ENCODE measurements at places on chromosomes 7 and 10.

DNA sequence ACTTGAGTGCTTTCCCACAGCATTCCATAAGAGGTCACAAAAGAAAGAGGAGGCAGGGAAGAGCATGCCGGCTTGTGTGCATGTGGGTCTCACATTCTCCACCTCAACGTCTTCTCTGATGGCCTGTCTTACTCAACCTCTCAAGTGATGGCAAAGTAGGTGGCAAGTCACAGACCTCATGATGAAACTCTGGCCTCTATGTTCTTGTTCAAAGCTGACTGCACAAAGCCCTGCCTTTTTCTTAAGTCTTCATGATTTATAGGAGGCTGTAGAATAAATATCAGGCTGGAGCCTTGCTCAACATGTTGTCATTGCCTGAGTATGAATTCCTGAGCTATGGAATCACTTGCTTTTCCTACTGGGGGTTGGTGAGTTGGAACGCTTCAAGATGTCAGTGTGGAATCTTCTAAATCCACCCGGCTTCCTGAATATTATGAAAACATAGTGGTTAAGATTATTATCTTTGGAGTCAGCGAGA, 213.6 kb upstream of the INHBA start:
- DNase-seq, result no peak

- no peak for DNase-seq
Observed at GRCh38 chr7:16940776-16941175, 59.0 kb upstream of the AGR3 start.

DNA sequence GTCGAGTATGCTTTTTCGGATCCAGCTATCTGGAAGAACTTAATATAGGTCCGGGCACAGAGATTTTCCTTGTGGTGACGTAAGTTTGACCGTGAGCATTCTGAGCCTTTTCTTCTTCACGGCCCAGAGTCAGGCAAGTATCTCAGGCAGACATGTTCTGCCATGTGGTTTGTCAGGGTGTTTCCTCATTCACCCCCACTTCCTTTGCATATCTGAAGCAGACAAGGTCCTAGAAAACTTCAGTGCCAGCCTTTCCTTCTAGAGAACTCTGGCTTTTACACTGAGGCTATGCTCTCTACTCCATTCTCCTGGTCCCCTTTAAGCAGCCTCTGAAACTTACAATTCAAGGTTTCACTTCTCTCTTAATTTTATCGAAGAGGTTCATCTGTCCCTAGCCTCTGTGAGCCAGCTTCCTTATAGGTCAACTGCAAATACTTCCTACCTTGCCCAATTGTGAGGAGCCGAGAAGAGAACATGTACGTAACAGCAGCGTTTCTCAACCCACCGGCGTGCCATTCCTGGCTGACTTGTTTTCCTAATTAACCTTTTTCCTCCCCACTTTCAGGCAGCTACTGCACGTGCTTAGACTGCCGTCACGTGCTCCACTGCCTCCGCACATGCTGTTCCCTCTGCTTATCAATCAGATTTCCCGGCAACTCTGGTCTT, 47.3 kb downstream of the CDCA7L start:
- no peak for DNase-seq

DNA sequence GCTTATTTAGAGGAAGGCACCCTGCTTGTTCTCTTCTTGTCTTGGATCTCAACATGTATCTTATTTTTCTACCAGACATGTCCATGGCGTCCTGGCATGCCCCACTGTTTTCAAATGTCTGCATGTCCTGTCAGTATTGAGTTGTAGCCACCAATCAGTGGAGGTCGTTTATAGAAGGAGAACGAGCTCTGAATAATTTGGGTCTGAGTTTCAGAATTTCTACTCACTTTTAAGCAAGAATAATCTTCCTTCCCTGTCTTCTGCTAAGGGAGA, 2.9 kb upstream of the HOXA13 start:
- no peak for DNase-seq

DNA sequence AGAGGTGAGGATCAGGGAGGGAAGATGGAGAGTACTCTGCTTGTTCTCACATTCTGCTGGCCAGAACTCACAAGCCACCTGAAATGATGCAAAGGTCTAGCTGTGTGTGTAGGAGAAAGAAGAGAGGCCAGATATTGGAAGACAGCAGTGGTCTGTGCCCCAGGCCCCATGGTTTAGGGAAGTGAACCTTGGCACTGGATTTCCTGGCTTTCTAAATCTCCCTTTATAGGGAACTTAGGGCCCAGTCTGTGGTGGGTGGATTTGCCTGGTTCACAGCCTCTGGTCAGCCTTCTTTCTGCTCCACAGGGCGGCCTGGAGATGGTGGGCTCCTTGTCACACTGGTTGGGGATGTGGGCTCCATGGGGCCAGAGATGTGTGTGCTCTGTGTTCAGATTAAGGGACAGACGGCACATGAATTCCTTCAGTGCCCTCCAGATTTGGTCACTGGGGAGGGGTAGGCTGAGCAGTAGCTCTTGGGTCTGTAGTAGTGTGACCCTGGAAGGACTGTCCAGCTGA, 9.5 kb upstream of the SH2D4B start:
- DNase-seq, result no peak

DNA sequence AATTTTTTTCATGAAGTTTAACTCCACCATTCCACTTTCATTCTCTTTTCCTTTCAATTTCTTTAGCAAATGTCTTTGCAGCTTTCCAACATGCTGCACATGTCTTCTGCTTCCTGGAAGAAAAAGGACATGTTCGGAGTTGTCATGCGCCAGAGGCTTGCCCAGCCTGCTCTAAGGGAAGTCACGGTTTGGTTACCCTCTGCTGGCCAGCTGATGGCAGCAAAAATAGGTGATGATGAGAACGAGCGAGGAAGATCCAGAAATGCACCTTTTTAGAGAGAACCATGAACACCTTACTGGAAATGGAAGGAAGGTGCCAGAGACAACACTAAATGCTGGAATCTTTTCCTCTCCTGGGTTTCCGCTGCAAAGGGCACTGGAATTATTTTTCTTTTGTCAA, 4.9 kb upstream of the ZSCAN21 start:
- no peak for DNase-seq

GRCh38 chr7:92797693-92798092, 38.7 kb downstream of the CDK6 start:
- DNase-seq, result no peak

DNA sequence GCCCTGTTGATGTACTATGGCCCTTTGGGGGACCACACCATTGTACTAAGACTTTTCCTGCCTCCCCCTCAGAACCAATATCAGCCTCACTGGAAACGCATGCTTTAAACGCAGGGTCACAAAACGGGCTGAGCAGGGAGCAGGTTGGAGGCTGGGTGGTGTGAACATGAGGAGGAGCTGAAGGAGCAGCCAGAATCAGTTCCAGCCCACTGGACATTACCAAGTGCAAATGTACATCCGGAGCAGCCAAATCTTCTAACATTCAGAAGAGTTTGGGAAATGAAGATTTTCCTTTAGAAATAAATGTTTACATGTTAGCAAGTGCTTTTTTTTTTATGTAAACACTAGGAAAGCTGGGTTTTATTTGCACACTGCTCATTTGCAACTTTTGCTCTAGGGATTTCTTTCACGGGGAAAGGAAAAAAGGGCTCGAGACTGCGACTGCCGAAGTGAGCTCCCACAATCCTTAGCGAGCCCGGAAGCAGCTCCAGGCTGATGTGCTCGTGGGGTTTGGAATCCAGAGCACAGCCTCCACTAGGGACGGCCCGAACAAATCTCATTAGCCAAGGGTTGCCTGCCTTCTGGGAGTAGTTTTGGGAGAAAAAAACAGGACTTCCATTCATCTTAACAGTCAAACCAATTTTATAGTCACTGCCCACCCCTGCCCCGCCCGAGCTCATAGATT, 108.0 kb upstream of the YAE1 start:
- DNase-seq, result no peak

- DNase-seq, result no peak
Observed at GRCh38 chr10:8318956-8319355, 264.5 kb downstream of the GATA3 start.

DNA sequence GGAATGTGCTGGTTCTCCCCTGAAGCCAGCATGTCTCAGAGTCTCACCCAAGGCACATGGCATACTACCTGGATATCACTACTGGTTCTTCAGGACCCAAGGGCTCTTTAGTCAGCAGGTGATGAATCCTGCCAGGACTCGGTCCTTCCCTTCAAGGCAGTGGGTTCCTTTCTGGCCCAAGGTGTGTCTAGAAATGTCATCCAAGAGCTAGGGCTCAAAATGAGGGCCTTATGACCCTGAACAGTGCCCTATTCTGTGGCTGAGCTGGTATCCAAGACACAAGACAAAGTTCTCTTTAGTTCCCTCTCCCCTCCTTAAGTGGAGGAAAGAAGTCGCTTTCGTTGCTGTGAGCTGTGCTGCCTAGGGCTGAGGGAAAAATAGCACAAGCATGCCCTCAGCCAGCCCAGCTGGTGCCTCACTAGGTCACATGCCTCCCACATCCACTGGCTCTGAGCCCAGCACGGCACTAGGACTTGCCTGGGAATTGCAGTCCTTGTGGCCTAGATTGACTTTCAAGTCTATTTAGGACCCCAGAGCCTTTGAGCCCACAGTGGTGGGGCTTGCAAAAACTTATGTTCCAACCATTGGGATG, 106.0 kb downstream of the BMS1 start:
- no peak for DNase-seq

- DNase-seq, result no peak
Observed at GRCh38 chr7:25675789-25676474, 447.6 kb upstream of the NPVF start.

DNA sequence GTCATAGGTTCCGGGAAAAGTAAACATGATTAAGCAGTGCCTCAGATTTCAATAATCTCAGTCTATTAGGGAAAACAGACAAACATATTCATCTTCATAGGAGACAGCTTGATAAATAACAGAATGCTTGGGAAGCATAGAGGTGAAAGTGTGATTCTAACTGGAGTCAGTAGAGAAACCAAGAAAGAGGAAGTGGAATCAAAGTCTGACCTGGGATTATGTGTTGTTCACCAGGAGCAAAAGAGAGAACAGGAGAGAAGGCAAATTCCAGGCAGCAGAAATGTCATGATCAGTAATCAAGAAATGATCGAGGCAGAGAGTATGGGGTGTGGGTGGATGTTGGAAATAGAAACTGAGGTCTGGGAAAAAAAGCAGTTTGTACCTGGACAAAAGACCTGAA, 43.7 kb downstream of the DGKB start:
- DNase-seq, result no peak

DNA sequence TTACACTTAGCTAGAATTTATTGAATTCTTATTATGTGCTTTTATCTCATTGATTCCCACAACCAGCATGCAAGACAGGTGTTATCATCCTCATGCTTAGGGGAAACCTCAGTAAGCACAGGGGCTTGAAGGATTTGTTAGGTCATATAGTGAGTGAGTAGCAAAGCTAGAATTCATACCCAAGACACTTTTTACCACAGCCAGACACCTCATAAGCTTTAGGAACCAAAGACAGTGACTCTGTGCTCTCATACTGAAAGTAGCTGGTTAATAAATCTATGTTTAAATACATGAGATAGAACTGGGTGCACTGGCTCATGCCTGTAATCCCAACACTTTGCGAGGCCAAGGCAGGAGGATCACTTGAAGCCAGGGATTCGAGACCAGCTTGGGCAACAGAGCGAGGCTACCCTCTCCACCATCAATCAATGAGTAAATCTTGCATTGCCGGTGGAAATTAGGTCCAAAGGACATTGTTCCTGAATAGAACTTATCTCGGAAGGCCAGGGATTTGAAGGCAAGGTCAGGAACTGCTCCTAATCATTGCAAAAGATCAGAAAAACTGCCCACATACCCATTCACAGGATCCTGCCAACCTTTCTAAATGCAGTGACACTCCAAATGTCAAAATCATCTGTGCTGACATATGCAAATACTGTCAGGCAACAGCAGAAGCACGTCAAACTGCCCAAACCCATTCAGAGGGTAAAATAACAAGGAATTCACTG, 523.5 kb downstream of the PARD3 start:
- DNase-seq, result no peak

DNA sequence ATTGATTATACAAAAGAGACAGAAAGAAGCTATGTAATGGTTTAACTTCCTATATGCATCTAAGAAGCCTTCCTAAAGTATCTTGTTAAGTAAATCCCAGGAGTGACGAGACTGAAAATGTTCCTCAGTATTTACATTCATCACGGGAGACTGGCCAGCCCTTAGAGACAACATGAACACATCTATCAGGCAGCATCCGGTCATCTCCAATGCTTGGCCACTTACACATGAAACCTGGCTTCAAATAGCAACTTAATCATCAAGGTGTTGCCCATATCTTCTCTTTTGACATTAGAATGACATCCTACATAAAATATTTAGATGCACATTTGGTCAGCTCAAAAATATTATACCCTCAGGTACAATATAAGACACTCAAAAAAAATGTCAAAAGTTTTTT, 33.8 kb downstream of the ERCC6 start:
- DNase-seq, result no peak

- DNase-seq, result no peak
Observed at GRCh38 chr10:22599048-22599561, 115.3 kb downstream of the PIP4K2A start.

GRCh38 chr10:35341521-35341920, 5.2 kb downstream of the CCNY start:
- no peak for DNase-seq

DNA sequence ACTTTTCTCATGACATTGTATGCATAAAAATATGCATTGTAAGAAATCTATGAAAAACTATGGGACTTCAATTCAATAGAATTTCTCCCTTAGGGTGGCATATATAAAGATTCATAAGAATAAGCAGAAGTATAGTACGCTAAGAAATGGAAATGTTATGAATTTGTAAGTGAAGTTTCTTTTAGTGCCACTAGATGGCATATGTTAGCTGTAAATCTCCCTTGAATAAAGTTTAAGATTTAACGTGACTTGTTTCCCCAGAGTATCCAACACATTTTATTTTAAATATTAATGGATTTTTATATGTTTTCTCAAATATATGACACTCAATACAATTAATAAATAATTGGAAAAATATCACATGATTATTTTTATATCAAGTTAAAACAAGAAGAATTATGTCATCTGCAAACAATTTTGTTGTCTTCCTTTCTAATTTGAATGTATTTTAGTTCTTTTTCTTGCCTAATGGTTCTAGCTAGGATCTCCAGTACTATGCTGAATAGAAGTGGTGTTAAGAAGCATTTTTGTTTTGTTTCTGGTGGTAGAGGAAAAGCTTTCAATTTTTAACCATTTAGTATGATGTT, 287.2 kb downstream of the HGF start:
- DNase-seq, result no peak

GRCh38 chr10:17022466-17022825, 107.2 kb downstream of the CUBN start:
- no peak for DNase-seq

- no peak for DNase-seq
Observed at GRCh38 chr7:92925876-92926696, 89.7 kb upstream of the CDK6 start.

All from stimulated activated CD8-positive, alpha-beta memory T cell treated with anti-CD3 and anti-CD28 coated beads, Interleukin-12 subunit alpha, Interleukin-12 subunit beta, amount 100 ng/mL, for 1 hour (primary cell).